ENCODE measurements at places on chromosomes 16 and 17. TPM values are rescaled to one million over a fixed set of nuclear protein-coding genes. Genes with fewer than 3 reads are reported as not detected.

HNF1B gene
- 17.4 TPM for total RNA-seq

KIFC3 gene
- total RNA-seq, result 139 TPM

OMG gene
- total RNA-seq, result not detected

STH gene
- total RNA-seq, result not detected

STX1B gene
- 1.5 TPM for total RNA-seq

SLC5A10 gene
- total RNA-seq, result 0.17 TPM

FADS6 gene
- total RNA-seq, result not detected

LPO gene
- total RNA-seq, result 0.07 TPM

IGFBP4 gene
- 2,867 TPM for total RNA-seq

APOBR gene
- 0.13 TPM for total RNA-seq

SERPINF2 gene
- 5.2 TPM for total RNA-seq

PHOSPHO1 gene
- 0.77 TPM for total RNA-seq

CTRL gene
- total RNA-seq, result 1.9 TPM

RNF222 gene
- not detected for total RNA-seq

ABCA9 gene
- not detected for total RNA-seq

DHRS7C gene
- not detected for total RNA-seq

KRTAP2-3 gene
- total RNA-seq, result not detected

PDXDC1 gene
- total RNA-seq, result 68.4 TPM

P2RX5 gene
- 24.9 TPM for total RNA-seq

NPEPPS gene
- 53.4 TPM for total RNA-seq

ADAD2 gene
- total RNA-seq, result not detected

MAF gene
- total RNA-seq, result 0.46 TPM

TXNDC17 gene
- total RNA-seq, result 420 TPM

SULT1A4 gene
- total RNA-seq, result 23.9 TPM
